Activated CD4-positive, alpha-beta T cell treated with anti-CD3 and anti-CD28 coated beads, Interleukin-2, amount 10 ng/mL, durations not matched to agents 24 days and 14 days (primary cell): ENCODE measurements at places on chromosomes 4 and X. TPM values are rescaled to one million over a fixed set of nuclear protein-coding genes. Genes with fewer than 3 reads are reported as not detected.

- H3K4me3 ChIP-seq: no peak overlapping the region
- H3K27me3 ChIP-seq: peaks cover 5% of the 10 kb centered on the region
- peaks cover 40% of the 10 kb centered on the region for H3K4me1 ChIP-seq
- H3K36me3 ChIP-seq: no peaks in the 10 kb centered on the region
- H3K27ac ChIP-seq: peak overlapping the region; percentile 57
- peak; percentile 65 for DNase-seq
These were observed 19.1 kb upstream of the CXCL11 start for GRCh38 chr4:76055016-76055415.

DNA sequence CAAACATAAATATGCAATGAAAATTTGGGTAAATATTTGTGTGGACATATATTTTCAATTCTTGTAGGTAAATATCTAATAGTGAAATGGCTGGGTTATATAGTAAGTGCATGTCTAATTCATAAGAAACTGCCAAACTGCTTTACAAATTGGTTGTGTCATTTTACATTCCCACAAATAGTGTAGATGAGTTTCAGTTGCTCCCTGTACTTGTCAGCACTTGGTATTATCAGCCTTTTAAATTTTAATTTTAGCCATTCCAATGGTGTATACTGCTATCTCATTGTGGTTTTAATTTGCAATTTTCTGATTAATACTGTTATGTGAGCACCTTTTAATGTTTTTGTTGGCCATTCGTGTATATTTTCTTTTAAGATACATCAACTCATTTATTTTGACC lies 23.1 kb upstream of the GABRE start:
- H3K27ac ChIP-seq: no peak overlapping the region
- no peak overlapping the region for H3K4me3 ChIP-seq
- H3K36me3 ChIP-seq: no peaks in the 10 kb centered on the region

GRCh38 chr4:125115941-125116340 lies 198.8 kb upstream of the FAT4 start:
- no peak for DNase-seq
- H3K36me3 ChIP-seq: no peaks in the 10 kb centered on the region
- H3K27ac ChIP-seq: no peak overlapping the region
- no peaks in the 10 kb centered on the region for H3K4me1 ChIP-seq
- no peaks in the 10 kb centered on the region for H3K27me3 ChIP-seq

- peak; percentile 78 for DNase-seq
- peak overlapping the region; percentile 84 for H3K4me3 ChIP-seq
- peaks cover 40% of the 10 kb centered on the region for H3K4me1 ChIP-seq
- H3K27me3 ChIP-seq: no peaks in the 10 kb centered on the region
- H3K36me3 ChIP-seq: peaks cover 20% of the 10 kb centered on the region
- H3K27ac ChIP-seq: peak overlapping the region; percentile 94
These were observed 773 bp upstream of the VMA21 start for GRCh38 chrX:151396042-151396824.

DNA sequence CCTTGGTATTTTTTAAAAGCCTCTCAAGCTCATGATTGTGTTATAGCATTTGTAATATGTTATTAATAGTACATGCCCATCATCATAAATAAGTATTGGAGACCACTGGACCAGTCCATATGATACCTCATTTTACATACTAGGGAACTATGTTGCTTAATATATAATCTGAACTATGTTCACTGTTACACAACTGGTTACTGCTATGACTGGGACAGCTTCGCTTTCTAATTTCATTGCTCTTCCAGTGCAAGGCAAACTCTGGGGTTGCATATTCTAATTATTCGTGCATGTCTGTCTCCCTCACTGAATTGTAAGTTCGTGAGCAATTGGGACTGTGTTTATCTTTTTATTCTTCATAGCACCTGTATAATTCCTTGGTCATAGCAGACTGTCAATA lies 330.5 kb downstream of the RAPGEF2 start:
- H3K36me3 ChIP-seq: no peaks in the 10 kb centered on the region
- no peak for DNase-seq
- no peak overlapping the region for H3K4me3 ChIP-seq
- H3K27ac ChIP-seq: no peak overlapping the region
- H3K4me1 ChIP-seq: peaks cover 6% of the 10 kb centered on the region
- H3K27me3 ChIP-seq: peaks cover 6% of the 10 kb centered on the region

GRCh38 chrX:16868920-16869319 lies 1.2 kb downstream of the RBBP7 start:
- H3K27me3 ChIP-seq: no peaks in the 10 kb centered on the region
- peak overlapping the region; percentile 96 for H3K27ac ChIP-seq
- peak overlapping the region; percentile 97 for H3K4me3 ChIP-seq
- peaks cover 16% of the 10 kb centered on the region for H3K36me3 ChIP-seq

DCLK2 gene
- not detected in 2 replicates for total RNA-seq

FGB gene
- not detected in 2 replicates for total RNA-seq

KLHL5 gene
- 40.4 and 41.9 TPM in 2 replicates for total RNA-seq
